ENCODE measurements at places on chromosomes 1 and 21. TPM values are rescaled to one million over a fixed set of nuclear protein-coding genes. Genes with fewer than 3 reads are reported as not detected.

- no peak for DNase-seq
Observed at GRCh38 chr1:86798608-86799291, 94.4 kb downstream of the SH3GLB1 start.

DNA sequence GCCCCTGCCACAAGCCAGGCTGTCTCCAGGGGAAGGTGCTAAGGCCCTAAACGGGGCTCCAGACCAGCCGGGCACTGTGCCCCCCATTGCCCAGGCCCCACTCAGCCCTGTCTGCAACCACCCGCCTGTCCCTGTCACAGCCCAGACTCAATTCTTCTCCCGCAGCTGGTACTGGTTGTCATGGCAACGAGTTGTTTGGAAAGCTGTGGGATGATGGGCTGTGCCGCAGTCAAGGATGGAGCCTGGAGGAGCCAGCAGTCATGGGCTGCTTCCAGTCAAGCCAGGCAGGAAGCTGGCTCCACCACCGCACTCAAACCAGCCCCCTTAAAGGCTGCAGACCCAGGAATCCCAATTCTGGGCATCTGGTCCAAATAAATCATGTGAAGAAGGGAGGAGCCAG is 4.2 kb downstream of the SPOCD1 start:
- no peak for DNase-seq

GRCh38 chr1:121418369-121419049 is 233.7 kb downstream of the SRGAP2C start:
- no peak for DNase-seq

GRCh38 chr1:175477786-175478185 is 265.6 kb downstream of the TNR start:
- DNase-seq: no peak

Gene G0S2
- total RNA-seq: 162 TPM

Gene RPTN
- 4.4 TPM for total RNA-seq

Gene SLC39A1
- 38.8 TPM for total RNA-seq

Data from skin of body (tissue), 3 donors.